ENCODE measurements at places on chromosomes 1 and 21. TPM values are rescaled to one million over a fixed set of nuclear protein-coding genes. Genes with fewer than 3 reads are reported as not detected.

DNA sequence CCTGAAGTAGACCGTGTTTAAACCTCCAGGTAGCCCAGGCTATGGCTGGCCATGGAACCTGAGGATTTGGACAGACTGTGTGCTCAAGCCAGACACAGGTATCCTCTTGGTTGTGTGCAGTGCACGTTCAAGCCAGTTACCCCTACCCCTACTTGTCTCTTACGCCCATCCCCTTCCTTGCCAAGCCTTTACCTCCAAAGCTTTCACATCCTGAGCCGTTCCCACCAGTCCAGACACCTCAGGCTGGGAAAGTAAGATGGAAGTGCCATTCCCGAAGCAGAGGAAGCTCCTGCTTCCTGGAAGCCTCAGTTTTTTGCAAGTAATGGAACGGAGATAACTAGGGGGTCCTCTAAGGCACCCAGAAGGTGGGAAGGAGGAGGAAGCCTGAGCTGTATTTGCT, 41.5 kb upstream of the HMGB4 start:
- DNase-seq: no peak

GRCh38 chr1:83905315-83905907, 93.5 kb downstream of the TTLL7 start:
- no peak for DNase-seq

DNA sequence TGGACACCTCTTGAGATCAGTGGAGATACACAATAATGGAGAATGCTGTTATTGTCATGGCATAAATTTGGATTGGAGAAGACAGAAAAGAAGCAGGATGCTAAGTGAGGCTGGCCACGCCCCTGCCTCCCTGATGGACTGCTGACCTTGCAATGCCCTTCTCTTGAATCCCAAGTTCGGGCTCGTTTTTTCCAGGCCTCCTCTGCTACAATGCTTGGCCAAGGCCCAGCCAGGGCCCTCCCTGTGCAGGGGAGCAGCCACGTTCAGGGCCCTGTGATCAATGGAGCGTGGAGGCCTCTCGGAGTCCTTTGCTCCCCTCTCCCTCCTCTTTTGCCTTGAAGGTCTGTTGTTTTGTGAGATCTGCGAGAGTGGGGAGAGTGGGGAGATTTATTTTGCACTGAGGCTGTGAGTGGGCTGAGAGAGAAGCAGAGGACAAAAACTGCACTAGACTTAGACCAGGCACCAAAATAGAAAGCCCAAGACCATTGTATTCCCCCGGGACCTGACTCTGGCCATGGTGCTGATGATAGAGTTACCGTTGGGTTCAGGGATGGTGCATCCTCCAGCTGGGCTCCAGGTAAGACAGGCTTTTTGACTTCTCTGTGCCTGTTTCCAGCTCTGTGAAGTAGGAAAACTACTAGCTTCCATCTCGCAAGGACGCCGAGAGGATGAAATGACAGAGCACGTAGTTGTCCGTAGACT, 268.6 kb downstream of the KAZN start:
- DNase-seq: no peak

- no peak for DNase-seq
Measured at GRCh38 chr1:6099787-6100765, 54.4 kb downstream of the KCNAB2 start.

GRCh38 chr21:45865106-45865835, 116.3 kb upstream of the COL6A1 start:
- peak; percentile 51 for DNase-seq

GRCh38 chr1:94621802-94622201, 80.2 kb upstream of the F3 start:
- DNase-seq: no peak

DNA sequence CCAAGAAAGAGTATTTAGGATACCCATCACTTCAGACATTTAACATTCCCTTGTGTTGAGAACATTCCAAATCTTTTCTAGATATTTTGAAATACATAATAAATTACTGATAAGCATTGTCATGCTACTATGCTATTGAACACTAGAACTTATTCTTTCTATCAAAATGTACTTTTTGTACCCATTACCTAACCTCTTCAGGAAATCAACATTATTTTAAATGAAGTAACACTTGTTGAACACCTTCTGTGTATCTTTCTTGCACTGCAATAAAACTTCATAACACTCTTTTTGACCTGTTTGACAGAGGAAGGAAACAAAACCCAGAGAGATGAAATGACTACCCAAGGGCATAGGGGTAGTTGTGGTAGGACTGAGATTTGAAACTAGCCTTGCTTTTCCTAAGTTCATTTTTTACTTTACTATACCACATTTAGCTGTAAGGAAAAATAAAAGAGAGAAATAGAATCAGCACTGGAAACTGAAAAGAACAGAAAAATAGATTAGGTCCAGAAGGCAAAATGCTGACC, 99.4 kb downstream of the UCHL5 start:
- DNase-seq: no peak

DNA sequence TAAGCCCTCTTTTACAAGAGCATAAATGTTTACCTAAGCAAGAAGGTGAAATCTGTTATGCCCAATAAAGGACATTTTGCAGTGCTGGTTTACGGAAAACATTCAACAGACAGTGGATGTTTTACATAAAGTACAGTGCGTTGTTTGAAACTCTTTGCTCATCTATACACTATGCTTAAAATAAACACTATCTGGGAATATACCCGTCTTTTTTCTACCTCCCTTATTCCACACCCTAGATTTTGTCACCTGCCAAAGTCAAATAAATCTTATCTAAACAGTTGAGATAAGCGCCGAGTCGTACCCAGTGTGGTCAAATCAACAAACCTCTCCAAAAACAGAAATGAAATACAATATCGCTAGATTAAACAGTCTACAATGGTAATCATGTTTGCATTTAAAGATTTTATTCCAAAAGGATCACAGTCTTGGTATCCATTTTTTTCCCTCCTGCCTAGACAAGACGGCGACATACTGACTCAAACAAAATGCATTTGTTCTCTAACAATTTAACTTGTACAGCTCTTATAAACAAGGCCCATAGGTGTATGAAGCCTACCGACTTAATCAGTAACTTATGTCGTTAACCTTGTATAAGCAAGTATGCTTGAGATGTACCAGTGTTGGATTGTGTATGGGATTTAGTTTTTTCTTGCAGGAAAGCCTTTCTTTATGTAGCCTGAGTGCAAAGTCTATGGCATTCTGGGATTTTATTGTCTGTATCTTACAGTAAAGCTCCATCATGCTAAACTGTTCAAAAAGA, 189.1 kb downstream of the FMN2 start:
- no peak for DNase-seq

- peak; percentile 92 for DNase-seq
Measured at GRCh38 chr1:1622010-1622787, 6.9 kb downstream of the MIB2 start.

GRCh38 chr1:194044892-194045291, 858.5 kb upstream of the B3GALT2 start:
- DNase-seq: no peak

GRCh38 chr1:208939537-208940085, 643.9 kb upstream of the CAMK1G start:
- DNase-seq: no peak

HAX1 gene
- total RNA-seq: 243 TPM

LRRC53 gene
- total RNA-seq: not detected

SSR2 gene
- total RNA-seq: 243 TPM

HENMT1 gene
- total RNA-seq: 12.3 TPM

VWA1 gene
- total RNA-seq: 0.59 TPM

All from MG63 (cell line).